ENCODE measurements at places on chromosomes 3 and 15.
A peak's percentile ranks its signal among the peaks of the same experiment; 100 is the strongest.

DNA sequence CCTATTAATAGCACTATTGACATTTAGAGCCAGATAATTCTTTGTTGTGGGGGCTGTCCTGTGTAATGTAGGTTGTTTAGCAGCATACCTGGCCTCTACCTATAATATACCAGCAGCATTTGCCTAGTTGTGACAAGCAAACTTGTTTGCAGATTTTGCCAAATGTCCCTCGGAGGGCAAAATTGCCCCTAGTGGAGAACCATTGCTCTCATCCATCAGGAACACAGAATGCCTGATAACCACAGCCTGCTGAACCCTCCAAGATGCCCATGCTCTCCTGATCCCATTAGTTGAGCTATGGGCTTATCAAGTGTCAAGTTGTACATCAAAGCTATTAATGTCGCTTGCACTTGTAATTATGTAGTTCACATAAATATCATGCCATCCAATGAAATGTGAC is 15.0 kb upstream of the KBTBD8 start:
- DNase-seq = no peak

- peak; percentile 7 for DNase-seq
These were observed 99.4 kb downstream of the SST start for GRCh38 chr3:187570776-187571175.

GRCh38 chr3:13294442-13295351 is 125.4 kb downstream of the NUP210 start:
- no peak for DNase-seq

- DNase-seq = no peak
These were observed 9.1 kb downstream of the GK5 start for GRCh38 chr3:142216321-142216720.
